ENCODE measurements at places on chromosomes 3 and 15. TPM values are rescaled to one million over a fixed set of nuclear protein-coding genes. Genes with fewer than 3 reads are reported as not detected.

The KNG1 gene
- not detected for total RNA-seq

The SPATA12 gene
- not detected for total RNA-seq

The SLC27A2 gene
- 0.92 TPM for total RNA-seq

The TF gene
- total RNA-seq, result 0.28 TPM

The DMXL2 gene
- total RNA-seq, result 25.7 TPM

The PHC3 gene
- 19.9 TPM for total RNA-seq

The NTRK3 gene
- total RNA-seq, result 0.28 TPM

The GOLGA6A gene
- not detected for total RNA-seq

The ZNF445 gene
- total RNA-seq, result 5.5 TPM

The TGM4 gene
- not detected for total RNA-seq

The PPP2R3A gene
- total RNA-seq, result 7.0 TPM

The ARGFX gene
- total RNA-seq, result not detected

The ASB14 gene
- total RNA-seq, result not detected

The SLC2A2 gene
- total RNA-seq, result 0.09 TPM

The DCBLD2 gene
- total RNA-seq, result 78.8 TPM

The ARPIN gene
- total RNA-seq, result 9.8 TPM

The SOX14 gene
- total RNA-seq, result not detected

The SLC22A14 gene
- total RNA-seq, result under 0.01 TPM
